AG08395 (cell line): ENCODE measurements at places on chromosomes 13 and 19.

GRCh38 chr19:54630782-54631181 is 498 bp downstream of the LILRB1 start:
- no peak for DNase-seq

DNA sequence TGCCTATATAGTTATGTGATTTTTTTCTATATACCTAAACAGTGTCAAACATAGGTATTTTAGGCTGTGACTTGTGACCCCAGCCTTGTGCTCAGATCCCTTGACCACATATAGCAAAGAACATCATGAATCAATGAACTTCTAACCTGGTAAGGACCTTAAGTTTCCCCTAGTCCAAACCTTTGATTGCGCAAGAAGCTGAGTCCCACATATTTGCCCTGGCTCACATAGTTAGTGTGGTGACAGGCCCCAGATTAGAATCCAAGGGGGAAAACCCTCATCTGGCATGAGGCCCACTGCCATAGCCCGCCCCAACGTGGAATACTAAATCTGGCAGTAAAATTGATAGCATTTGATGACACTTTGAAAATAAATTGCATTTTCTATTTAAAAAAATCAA is 171.8 kb downstream of the MZT1 start:
- DNase-seq = no peak

DNA sequence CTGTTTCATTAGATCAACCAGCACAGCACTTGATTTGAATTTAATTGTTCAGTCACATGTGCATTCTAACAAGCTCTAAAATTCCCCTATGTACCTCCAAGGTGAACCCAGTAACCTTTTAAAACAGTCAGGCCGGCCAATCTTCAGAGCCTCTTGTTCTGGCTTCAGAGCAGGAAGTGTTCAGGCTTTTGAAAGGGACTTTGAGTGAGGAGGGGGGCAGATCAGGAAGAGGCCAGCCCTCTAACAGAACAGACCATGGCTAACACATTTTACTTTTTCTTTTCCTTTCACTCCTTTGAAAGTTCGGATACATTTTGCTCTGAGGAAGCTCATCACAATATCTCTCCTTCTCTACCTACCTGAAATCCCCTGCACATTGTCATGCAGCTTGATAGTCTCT is 390.3 kb downstream of the TBC1D4 start:
- DNase-seq = no peak

DNA sequence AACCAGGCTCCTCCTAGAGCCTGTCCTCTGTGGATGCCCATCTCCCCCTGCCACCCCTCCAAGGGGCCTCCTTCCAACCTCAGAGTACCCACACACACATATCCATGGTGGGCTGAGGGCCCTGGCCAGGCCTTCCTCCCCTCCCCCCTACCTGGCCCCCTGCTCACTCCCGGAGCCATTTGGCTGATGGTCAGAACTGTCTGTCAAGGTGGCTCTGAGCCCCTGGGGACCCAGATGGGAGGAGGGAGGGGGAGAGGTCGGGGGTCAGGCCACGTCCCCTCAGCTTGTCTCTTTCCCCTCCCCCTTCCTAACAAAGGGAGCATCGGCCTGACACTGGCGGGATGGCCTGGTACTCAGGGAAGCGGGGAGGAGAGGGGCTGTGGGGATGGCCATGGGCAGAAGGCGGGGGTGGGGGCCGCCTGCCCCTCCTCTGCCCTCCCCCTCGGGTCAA is 18.7 kb upstream of the POU2F2 start:
- no peak for DNase-seq

GRCh38 chr13:78971355-78972025 is 312.5 kb upstream of the OBI1 start:
- DNase-seq = no peak

DNA sequence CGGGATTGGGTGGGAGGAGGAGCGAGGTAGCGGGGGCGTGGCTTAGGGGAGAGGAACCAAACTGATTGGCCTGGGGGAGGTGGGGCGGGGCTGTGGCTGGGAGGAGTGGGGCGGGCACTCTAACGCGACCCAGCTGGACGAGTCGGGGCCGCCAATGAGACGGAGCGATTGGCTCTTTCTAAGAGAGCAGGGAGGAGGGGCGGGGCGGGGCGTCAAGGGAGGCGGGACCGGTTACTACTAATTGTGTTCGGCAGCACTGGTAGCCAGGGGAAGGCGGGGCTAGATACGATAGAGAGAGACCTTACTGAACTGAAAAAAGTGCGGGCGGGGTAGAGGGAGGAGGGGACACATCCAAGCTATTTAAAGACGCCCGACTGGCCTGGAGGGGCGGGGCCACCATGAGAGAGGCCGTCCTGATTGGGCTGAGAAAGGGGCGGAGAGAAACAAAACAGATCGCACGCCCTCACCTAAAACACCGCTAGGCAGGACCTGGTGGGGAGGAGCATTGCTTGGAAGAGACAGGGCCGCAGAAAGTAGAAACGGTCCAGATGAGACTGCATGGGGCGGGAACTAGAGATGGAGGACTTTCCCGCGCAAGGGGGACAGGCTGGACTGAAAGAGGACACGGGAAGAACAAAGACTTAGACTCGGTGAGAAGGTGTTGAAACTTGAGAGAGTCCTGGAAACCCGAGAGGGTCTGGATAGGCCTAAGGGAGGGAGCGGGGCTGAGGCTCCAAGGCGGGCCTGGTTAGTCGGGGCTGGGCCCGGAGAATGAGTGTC is at the start of gene KCNC3:
KCNC3 (minus strand) TSS at position 232 of the 780 bp plus-strand sequence. CDS start 295 bp downstream, outside the sequence.
- peak; percentile 93 for DNase-seq

GRCh38 chr19:14091081-14091812 is 696 bp upstream of the SAMD1 start:
- peak; percentile 86 for DNase-seq

- no peak for DNase-seq
Observed at GRCh38 chr13:106232681-106233080, 302.8 kb downstream of the EFNB2 start.

DNA sequence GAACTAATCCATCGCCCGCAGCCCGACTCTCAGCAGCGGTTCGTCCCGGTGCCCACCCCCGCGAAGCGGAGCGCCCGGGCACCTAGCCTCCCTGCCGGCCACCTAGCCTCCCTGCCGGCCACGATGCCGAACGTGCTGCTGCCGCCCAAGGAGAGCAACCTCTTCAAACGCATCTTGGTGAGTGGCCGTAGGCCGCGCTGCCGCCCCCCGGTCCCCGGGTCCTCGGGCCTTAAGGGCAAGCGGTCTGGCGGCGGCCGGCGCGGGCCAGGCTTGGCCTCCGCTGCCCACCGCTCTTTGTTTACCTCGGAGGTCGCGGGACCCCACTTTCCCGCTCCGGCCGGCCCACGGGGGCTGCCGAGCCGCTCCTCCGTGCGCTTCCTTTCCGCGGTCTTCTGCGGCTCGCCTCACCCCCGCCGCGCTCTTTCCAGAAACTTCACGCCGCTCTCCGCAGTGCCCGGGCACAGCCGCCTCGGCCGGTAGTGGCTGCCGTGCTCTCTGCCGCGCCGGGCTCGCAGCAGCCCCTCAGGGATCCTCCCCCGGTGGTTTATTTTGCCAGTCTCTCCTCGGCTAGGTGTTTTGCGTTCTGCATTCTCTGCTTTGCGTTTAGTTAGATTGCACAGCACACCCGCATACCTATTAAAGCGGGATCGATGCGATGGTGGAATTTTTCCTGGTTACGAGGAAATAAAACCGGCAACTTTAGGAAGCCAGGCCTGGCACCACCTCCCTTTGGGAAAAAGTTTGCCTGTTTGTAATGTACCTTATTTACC is 524 bp downstream of the NAA16 start:
- peak; percentile 43 for DNase-seq

DNA sequence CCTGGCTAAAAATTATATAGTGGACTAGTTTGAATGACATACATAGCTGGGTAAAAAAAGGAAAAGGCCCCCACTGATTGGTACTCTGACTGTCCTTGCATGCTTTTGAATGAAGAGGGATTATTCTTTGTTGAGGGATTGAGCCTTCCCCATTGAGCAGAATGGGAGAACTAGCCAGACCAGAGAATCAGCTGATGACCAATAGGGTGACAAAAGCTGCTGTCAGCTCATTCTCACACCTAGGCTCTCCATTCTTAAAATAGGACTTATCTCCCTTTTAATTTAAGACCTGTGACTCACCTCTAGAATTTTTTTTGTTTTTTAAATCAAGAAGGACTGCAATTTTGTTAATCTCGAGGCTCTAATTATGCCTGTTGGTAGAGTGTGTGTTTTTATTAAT is 79.3 kb downstream of the CRYL1 start:
- no peak for DNase-seq
